Fibroblast of lung (primary cell): ENCODE measurements at places on chromosomes 7 and 10. TPM values are rescaled to one million over a fixed set of nuclear protein-coding genes. Genes with fewer than 3 reads are reported as not detected.
A peak's percentile ranks its signal among the peaks of the same experiment; 100 is the strongest.

KLLN gene
- 0.51 and 0.66 TPM in 2 replicates for total RNA-seq

KCNIP2 gene
- total RNA-seq = 0.77 and 1.8 TPM in 2 replicates

PAPOLB gene
- under 0.01 TPM in 2 replicates for total RNA-seq

OPN1SW gene
- not detected in 2 replicates for total RNA-seq

ACTL6B gene
- total RNA-seq = not detected in 2 replicates

DNA sequence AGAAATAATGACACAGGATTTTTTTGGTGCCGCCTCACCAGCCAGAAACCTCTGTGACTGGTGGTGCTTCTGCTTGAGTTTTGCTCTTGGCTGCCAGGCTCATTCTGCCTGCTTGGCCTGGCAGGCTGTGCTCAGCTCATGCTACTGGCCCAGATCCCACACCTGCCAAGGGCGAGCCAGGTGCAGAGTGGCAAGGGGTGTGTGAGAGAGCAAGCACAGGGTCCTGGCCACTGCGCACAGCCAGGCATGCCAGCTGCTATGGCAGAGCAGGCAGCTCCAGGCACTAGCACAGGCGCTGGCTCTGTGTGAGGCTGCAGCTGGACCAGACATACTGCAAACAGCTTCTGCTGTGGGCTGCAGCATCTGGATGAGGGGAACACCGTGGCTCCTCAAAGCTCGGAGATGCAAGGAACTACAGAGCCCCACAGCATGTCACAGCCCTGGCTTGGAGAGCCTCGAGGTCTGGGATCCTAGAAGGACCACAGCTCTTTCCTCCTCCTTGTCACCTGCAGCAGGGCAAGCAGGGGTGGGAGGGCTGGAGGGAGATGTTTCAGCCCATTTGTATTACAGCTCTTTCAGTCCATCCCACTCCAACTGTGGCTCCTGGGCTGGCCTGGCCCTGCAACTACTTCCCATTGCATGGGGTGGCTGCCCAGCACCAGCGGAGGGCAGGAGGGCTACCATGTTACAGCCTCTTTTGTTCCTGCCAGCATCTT is 313.4 kb upstream of the SEMA3C start:
- H3K36me3 ChIP-seq = no peaks in the 10 kb centered on the region
- no peak overlapping the region for H3K4me3 ChIP-seq
- DNase-seq = no peak
- H3K27ac ChIP-seq = no peak overlapping the region
- H3K4me1 ChIP-seq = no peaks in the 10 kb centered on the region

- no peaks in the 10 kb centered on the region for H3K36me3 ChIP-seq
- no peak for DNase-seq
- no peaks in the 10 kb centered on the region for H3K4me1 ChIP-seq
- no peak overlapping the region for H3K4me3 ChIP-seq
- no peak overlapping the region for H3K27ac ChIP-seq
Observed at GRCh38 chr10:65348637-65349036, 1577.2 kb upstream of the LRRTM3 start.

DNA sequence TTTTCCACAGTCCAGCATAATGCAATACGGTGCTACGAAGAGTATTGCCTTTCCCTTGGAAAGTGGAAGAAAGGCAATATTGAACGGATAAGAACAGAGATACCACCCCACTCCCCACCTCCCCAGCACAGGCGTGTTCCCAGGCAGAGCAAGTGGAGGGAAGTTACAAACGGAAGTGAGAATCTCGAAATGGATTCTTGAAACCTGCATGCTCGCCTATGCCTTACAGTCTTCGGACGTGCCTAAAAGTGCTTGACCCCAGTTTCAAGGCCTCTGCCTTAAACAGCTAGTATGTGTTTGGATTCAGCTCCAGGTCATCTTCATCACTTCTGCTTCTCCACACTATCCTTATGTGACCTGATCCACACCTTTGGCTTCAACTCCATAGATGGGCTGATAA is 35.0 kb upstream of the USP6NL start:
- DNase-seq = no peak
- no peaks in the 10 kb centered on the region for H3K36me3 ChIP-seq
- H3K27ac ChIP-seq = no peak overlapping the region
- H3K4me1 ChIP-seq = no peaks in the 10 kb centered on the region

GRCh38 chr7:27535795-27536194 is 126.9 kb downstream of the HIBADH start:
- H3K36me3 ChIP-seq = peaks cover 2% of the 10 kb centered on the region
- no peak for DNase-seq
- H3K27ac ChIP-seq = no peak overlapping the region
- no peaks in the 10 kb centered on the region for H3K27me3 ChIP-seq

DNA sequence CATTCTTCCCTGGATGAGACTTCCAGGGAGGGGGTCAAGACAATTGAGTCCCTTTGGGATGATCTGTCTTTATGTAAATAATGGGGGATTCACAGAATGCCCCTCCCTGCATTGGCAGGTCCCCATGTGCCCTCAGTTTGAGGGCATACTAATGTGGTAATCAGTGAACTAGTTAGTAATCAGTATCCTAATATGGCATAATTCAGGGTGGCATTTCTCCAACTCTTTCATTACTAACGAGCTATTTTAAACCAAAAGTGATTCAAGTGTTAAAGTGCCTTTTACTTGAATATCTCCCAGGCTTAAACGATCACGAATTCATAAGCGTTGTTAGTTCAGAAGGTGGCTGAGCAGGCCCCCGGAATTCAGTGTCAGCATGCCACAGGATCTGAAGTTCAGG is 1.6 kb upstream of the DNAJB6 start:
- no peak overlapping the region for H3K27ac ChIP-seq
- H3K27me3 ChIP-seq = no peaks in the 10 kb centered on the region
- no peak for DNase-seq
- H3K4me3 ChIP-seq = no peak overlapping the region

DNA sequence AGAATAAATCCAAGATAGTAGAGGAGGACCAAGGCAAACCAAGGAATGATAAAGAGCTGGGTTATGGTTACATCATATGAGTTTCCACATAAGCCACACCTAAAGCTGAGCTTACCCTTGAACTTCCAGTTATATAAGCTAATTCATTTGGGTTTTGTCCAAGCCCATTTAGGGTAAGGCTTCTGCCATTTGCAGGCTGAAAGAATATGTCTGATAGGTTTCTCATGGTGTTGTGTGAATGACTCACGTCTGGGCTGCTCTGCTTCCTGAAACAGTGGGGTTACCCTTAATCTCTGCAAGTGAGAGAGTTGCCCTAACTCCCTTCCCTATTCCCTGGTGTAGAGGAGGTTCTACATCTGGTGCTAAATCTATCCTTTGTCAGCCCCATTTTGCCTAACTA is 60.8 kb downstream of the PTTG1IP2 start:
- no peaks in the 10 kb centered on the region for H3K4me1 ChIP-seq
- H3K4me3 ChIP-seq = no peak overlapping the region
- no peaks in the 10 kb centered on the region for H3K36me3 ChIP-seq
- DNase-seq = peak; percentile 67
- H3K27ac ChIP-seq = no peak overlapping the region
